Karpas-422 (cell line): ENCODE measurements at places on chromosomes 4 and X.
A peak's percentile ranks its signal among the peaks of the same experiment; 100 is the strongest.

- no peak for DNase-seq
Measured at GRCh38 chr4:123477711-123478209, 81.2 kb downstream of the SPRY1 start.

DNA sequence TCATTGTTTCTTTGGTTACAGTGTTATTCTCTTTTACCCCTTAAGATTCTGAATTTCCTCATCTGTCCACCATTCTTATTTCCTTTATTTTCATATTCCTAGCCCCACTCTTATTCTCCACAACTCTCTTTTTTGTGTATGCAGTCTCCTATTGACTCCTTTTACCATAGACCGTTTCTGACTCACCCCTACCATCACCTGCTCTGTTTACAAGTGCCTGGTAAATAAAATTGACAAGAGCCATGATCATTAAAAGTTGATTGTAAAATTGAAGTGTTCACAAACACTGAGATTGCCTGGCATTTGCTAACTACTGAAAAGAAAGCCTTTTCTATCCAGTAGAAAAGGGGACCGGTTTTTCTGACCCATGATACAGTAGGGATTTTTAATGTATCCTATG, 54.4 kb downstream of the MRPL1 start:
- no peak for DNase-seq

GRCh38 chr4:128916832-128917231, 107.3 kb downstream of the JADE1 start:
- DNase-seq, result no peak

DNA sequence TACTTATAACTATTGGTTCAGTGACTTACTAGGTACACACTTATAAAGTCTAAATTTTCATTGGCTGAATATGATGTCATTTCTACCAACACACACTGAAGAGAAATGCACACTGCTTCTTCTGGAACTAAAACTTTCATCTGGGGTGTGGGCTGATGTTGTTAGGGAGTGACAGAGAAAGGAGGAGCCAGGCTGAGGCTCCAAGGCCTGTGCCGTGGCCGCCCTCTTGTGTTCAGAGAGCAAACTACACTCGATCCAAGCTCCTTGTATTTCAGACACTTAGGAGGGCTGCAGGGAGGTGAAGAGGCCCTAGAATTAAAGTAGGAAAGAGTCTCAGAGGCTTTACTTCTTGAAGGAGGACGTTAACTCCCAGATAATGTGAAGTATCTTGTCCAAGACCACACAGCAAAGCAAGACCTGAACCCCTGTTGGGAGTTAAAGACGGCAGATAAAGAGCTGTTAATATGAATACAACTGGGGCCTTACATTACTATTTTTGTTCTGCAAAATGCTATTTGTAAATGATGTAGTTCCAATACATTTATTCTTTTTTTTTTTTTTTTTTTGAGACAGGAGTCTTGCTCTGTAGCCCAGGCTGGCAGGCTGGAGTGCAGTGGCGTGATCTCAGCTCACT, 137.5 kb downstream of the AFAP1 start:
- DNase-seq, result peak; percentile 88

GRCh38 chrX:41664375-41664901, 24.3 kb upstream of the GPR34 start:
- no peak for DNase-seq

GRCh38 chr4:144562019-144562705, 83.8 kb upstream of the HHIP start:
- DNase-seq, result no peak

GRCh38 chr4:54230484-54231418, 1.7 kb downstream of the PDGFRA start:
- no peak for DNase-seq

DNA sequence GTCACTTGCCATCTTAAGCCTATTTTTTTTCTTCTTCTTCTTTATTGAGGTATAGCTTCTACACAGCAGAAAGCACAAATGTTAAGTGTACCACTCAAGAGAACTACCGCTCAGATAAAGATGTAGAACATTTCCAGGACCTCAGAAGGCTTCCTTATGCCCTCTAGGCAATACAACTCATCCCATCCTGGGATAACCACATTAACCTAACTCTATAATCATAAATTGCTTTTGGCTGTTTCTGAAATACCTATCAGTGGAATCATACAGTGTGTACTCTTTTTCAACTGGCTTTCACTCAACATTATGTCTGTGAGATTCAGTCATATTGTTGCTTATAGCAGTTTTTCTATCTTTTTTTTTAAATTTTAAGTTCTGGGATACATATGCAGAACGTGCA, 51.7 kb downstream of the ARFIP1 start:
- DNase-seq, result no peak

- peak; percentile 69 for DNase-seq
Measured at GRCh38 chr4:150217192-150217591, 138.9 kb downstream of the DCLK2 start.

DNA sequence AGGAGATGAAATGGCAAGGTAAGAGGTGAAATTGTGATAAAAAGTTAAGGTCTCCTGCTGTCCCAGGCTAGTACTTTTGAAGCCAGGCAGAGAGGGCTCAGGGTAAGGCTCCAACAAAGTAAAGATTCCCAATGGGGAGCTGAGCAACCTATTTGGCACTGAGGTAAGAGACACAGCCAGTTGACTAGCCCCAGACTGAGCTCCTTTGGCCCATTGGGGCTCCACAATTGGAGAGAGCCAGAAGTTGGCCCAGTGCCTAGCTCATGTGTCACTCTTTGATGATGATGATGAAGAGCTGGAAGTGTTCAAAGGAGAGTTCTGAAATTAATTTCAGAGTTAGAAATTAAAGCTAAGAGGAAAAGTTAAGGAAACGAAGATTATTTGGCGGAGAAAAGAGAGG, 94.6 kb downstream of the RLIM start:
- no peak for DNase-seq

DNA sequence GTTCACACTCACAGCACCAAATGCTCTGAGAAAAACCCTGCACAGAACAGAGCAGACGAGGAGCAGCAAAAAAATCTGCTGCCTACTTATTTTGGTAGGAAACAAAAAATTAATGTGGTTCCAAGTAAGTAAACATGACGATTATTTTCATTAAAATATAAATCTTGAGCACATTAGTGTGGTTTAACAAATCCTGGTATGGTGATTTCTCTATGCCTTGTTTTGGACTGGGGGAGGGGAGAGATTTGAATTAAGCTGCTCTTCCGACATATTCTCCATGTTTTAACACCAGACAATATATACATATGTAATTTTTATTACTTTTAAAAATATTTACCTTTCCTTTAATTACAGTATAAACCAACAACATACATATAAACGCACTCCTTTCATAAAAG, 1.8 kb downstream of the CAMK2D start:
- peak; percentile 83 for DNase-seq

DNA sequence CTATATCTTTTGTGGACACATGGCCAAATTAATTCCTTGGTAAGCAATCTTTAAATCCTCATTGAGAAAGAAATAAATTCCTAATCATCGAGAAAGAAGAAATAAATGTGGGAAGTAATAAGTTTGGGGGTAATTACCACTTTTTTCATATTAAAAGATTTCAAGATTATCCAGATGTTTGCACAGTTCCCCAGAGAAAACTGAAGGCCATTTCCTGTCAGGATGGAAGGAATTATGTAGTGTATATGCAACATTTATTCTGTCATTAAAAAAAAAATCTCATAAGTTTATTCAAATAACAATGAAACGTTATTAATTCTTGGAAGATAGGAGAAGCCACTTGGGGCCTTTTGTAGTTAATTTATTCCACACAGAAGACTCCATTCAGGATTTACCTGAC, 385.6 kb upstream of the NR3C2 start:
- DNase-seq, result no peak

GRCh38 chr4:42308247-42308646, 89.0 kb upstream of the SHISA3 start:
- DNase-seq, result no peak

DNA sequence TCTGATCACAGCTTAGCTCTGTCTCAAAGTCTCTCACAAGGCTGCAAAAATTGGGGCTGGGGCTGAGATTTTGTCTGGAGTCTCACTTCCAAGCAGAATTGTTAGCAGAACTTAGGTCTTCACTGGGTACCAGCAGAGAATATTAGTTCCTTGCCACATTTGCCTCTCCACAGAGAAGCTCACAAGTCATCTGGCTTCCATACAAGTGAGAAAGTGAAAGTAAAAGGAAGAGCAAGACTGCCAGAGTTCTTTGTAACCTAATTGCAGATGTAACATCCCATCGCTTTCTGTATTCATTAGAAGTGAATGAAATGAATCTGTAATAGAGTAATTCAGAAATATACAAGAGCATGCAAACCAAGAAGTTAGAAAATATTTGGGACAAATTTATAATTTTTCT, 624.1 kb upstream of the GNPDA2 start:
- DNase-seq, result peak; percentile 41

- DNase-seq, result no peak
Measured at GRCh38 chr4:5156682-5157081, 105.4 kb downstream of the STK32B start.

GRCh38 chrX:48720577-48721250, 24.2 kb downstream of the SUV39H1 start:
- DNase-seq, result no peak

- no peak for DNase-seq
Measured at GRCh38 chr4:80255329-80256095, 11.0 kb upstream of the FGF5 start.

- DNase-seq, result no peak
Measured at GRCh38 chr4:101825953-101826352, 35.4 kb downstream of the BANK1 start.

DNA sequence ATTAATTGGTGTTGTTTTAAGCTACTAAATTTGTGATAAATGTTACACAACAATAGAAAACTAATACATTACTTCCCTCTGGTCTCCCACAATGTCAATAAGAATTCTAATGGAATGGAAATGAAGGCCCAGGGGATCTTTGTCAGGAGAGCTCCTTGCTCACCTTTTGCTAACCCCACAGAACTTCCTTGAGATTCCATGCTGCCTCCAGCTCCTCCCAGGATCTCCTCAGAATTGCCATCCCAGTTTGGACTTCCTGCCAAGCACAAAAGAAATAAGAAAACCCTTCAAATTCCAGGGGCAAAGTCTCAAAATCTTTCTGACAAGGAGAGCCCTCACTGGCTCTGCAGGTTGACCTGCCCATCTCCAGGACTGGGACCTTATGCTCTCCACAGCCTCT, 43.2 kb downstream of the ITIH6 start:
- DNase-seq, result no peak

- DNase-seq, result no peak
Measured at GRCh38 chr4:177596035-177596434, 153.8 kb upstream of the AGA start.

DNA sequence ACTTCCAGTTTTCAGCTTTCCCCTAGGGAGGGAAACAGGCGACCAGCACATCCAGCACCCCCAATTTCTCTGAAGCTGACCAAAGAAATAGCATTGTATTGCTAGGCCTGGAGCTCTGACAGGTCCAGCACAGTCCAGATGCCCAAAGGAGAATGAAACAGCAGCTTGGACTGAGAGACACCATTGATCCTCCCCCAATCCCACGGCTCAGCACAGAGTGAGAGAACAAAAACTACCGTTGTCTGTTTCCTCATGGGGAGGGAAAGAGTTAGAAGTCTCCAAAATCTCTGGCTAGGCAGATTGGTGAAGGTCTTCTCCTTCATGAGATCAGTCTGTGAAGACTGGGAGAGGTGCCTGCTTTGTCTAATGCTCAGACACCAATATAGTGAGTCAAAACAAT, 8.6 kb downstream of the TCEAL7 start:
- DNase-seq, result no peak

GRCh38 chrX:38431525-38431924, 79.1 kb downstream of the OTC start:
- no peak for DNase-seq

DNA sequence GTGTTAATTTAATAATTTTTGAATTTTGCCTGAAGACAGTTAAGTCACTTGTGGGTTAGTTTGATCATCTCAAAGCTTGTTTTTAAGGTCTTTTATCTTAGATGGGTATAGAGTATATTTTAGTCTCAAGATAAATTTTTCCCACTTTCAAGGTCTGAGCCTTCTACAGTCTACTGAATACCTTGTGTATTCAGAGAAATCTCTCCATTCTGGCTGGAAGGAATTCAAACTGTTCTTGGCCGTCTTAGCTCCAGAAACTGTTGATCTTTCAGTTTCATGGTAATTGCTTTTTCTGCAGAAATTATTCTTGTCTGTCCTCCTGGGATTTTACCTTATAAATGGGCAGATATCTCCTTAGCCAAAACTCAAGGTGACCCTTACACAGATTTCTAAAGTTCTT, 97.9 kb downstream of the GC start:
- no peak for DNase-seq

DNA sequence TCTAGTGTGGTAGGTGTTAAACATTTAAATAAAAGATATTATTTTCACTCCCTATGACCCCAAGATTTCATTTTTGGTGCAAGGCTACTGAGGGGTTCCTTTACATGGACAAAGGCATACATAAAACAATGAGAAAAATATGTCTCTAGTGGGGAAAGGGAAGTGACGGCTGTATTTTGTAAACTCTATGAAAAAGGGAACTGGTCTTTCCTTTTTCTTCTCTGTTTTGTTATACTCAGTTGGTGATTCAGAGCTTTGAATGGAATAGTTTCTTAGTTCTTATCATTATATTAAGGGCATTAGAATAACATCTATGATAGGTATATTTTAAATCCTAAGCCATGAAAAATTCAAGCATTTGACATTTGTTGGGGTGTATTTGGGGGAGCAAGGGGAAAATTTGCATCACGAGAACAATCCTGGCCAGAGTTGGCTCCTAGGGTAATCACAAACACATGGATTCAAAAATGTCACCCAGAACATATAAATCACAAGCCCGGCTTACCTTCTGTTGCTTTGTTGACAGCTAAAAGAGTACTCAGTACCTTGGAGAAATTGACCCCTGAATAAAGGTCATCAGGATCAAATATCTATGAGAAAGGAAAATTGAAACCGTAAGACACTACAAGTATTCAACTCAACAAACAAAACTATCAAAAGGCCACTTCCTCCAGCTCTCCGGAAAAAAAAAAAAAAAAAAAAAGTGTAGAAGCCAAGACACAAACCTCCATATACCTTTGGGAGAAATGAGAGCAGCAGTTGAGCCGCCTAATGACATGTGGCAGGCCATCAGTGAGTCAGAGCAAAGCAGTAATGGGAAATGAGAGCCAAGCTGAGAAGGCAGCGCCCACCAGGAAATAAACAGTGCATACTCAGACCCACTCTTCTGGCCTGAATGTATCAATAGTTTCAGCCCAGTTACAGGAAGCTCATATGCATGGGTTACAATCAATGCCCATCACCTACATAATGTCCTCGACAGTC, 33.4 kb downstream of the ARHGEF6 start:
- DNase-seq, result no peak

GRCh38 chrX:152245213-152245612, 106.8 kb upstream of the MAGEA10 start:
- DNase-seq, result no peak

DNA sequence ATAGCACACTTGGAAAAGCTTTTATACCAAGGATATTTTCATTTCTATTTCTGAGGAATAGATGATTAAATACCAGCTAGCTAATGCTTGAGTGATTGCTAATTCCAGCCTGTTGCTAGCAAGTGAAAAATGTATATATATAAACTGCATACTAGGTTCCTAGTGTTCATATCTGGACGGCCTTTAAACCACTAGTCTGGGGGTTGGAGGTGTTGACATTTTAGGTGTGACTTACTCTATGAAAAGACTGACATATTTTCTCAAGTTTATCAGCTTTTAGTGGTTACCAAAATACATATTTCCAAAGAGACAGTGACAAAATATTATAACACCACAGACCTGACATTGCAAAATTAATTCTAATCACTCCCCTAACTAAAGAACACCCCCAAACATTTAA, 44.7 kb downstream of the MTMR8 start:
- no peak for DNase-seq

GRCh38 chr4:20393486-20394100, 141.9 kb downstream of the SLIT2 start:
- DNase-seq, result no peak

GRCh38 chrX:33032700-33033099, 178.6 kb downstream of the DMD start:
- DNase-seq, result no peak
